ENCODE measurements at places on chromosomes 12 and 14.

DNA sequence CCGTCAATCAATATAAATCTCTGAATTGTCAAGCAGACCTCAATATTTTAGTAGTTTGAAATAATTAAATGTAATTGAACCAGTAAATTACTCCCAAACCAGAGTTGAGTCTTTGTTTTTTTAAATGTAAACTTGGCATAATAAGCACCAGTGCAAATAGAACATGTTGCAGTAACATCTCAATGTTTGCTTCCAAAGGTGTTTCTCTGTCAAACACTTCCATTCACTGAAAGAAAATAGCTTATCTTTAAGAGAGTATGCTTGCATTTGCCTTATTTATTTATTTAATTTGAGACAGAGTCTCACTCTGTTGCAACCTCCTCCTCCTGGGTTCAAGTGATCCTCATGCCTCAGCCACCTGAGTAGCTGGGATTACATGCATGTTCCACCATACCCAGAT lies 39.9 kb upstream of the EGLN3 start:
- no peak for DNase-seq

- no peak for DNase-seq
These were observed 126.0 kb upstream of the PARP11 start for GRCh38 chr12:3998968-3999792.

DNA sequence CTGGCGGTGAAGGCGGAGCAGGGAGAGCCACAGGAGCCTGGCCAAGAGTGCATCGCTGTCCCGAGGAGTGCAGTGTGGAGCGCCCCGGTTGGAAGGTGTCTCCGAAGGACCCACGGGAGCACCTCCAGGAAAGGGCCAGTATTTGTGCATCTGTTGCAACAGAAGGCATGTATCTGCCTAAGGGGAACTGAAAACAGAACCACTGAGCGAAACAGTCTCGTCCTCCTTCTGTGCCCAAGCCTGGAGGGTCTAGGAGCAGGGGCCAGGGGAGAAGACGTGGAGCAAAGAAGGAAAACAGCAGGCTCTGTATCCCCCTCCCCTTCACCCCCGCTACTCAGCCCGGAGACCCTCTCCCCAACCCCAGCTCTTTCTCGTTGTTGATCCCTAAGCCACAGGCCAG lies 5.3 kb upstream of the LRRC10 start:
- no peak for DNase-seq

DNA sequence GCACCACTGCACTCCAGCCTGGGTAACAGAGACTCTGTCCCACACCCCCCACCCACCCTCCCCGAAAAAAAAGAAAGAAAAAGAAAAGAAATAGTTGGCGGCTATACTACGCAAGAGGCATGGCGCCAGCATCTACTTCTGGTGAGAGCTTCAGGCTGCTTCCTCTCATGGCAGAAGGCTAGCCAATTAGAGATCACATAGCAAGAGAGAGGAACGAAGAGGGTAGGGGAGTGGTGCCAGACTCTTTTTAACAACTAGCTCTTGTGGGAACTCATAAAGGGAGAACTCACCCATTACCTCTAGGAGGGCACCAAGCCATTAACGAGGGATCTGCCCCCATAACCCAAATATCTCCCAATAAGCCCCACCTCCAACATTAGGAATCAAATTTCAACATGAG lies 6.2 kb downstream of the DENND5B start:
- DNase-seq = no peak

- no peak for DNase-seq
These were observed 122.7 kb upstream of the FAR2 start for GRCh38 chr12:29026419-29026818.

DNA sequence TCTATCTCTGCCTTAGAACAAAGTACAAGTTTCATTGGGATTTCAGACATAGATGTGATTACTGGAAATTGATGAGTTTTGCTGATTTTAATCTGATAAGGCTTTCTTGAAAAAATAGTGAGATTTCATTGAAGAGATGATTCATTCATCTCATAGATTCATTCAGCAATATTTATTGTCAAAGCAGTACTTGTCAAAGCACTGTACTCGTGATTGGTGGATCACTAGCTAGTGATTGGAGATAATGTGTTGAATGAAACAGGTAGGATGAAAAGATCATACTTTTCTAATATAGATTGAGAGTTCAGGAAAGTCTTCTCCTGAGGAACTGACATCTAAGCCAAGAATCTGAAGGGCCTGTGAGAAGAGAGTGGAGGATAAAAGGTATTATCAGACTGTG lies 71.0 kb downstream of the KTN1 start:
- no peak for DNase-seq

DNA sequence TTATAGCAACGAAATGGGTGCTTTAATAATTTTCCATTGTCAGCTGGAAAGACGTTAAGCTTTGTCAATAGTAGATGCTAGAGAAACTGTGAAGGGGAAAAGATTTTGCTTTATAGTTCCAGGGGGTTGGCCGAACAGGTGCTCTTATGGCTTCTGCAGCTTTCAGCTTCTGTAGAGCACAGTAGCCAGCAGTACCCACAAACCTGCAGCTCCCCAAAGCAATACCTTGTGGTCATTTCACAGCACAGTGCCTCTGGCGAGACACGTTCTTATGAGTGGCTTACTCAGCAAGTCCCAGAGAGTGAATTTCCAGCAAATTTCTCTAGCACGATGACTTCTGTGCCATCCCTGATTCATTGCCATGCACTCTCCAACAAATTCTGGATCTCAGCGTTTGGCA lies 416.3 kb upstream of the ATP2B1 start:
- no peak for DNase-seq

DNA sequence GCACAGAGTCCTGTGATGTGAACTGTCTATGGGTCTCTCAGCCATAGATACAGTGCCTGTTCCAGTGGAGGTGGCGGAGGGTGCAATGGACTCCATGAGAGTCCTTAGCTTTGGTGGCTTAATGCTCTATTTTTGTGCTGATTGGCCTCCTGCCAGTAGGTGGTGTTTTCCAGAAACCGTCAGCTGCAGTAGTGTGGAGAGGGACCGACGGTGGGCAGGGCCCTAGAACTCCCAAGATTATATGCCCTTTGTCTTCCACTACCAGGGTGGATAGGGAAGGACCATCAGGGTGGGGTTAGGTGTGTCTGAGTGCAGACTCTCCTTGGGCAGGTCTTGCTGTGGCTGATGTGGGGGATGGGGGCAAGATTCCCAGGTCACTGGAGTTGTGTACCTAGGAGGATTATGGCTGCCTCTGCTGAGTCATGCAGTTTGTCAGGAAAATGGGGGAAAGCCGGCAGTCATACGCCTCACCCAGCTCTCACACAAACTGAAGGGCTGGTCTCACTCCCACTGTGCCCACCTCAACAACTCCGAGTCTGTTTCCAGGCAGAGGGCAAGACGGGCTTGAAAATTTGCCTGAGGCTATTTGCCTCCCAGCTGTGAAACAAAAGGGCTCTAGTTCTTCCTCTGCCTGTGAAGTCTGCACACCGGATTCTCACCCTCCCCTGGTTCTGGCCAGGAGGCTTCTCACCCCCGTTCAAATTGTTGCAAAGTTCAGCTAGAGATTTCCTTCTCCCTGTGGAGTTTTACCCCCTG lies 24.9 kb upstream of the ZDHHC17 start:
- DNase-seq = no peak

GRCh38 chr12:47991106-47992061 lies 12.9 kb downstream of the COL2A1 start:
- DNase-seq = no peak

GRCh38 chr14:34363733-34364134 lies 98.3 kb downstream of the SPTSSA start:
- no peak for DNase-seq

DNA sequence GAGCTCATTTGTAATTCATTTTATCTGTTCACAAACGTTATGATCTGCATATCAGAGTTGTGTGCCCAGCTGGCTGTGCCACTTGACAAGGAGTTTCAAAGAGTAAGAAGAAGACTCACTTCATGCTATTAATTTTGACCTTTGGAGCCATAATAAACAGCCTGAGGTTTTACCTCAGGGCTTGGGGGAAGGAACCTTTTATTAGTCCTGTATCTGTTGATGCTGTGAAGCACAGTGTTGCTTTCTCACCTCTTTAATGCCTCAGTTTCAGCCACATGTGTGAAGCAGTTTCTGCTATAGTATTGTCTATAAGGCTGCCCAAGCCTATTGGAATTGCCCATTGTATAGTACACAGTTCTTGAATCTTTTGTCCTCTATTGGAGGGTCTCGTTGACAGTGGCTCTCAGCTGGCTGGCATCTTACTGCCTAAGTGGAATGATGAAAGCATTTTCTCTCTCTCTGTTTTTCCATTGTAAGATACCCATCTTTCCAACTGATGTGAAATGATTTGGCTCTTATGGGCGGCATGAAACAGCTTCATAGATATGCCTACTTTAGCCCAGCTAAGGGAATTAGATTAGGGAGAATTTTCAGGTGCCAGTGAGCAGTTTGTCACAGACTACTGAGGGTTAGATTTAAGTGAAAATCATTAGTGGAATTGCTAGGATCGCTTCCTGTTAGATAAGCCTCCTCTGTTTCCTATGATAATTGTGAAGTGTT lies 34.7 kb downstream of the GPATCH2L start:
- no peak for DNase-seq

- DNase-seq = no peak
These were observed 15.4 kb downstream of the C1S start for GRCh38 chr12:7075939-7076338.

Measured in activated T-helper 1 cell treated with Interleukin-2 at 50 U/mL for 16 hours (primary cell).